Stomach (tissue), 19 donors: ENCODE measurements at places on chromosomes 1 and 21.

GRCh38 chr1:182781841-182782586 is 7.6 kb upstream of the NPL start:
- DNase-seq, result peak; percentile 85

DNA sequence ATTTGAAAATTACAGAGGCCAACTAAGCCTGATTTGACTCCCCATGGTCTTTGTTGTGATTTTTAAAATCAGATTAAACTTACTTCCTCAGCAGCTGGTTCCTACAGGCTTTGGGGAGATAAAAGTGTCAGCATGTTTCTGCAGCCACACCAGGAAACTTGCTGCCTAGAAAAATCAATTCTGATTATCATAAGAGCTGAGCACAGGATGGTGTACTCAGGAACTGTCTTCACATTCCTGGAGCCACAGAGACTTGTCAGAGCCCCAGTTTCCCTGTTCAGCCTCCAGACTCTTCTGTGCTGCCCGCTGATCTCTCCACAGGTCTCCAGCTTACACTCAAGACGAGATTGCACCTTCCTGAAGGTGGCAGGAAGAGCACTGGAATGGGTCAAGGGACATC is 23.9 kb downstream of the RAB3B start:
- DNase-seq, result no peak

- DNase-seq, result peak; percentile 97
Observed at GRCh38 chr21:32392880-32393676, at the start of gene URB1. TSS of gene URB1 (minus strand) at chr21:32393012. CDS start at chr21:32392910, 102 bp downstream.

GRCh38 chr21:43639470-43640353 is 19.6 kb downstream of the HSF2BP start:
- DNase-seq, result no peak

- DNase-seq, result no peak
Observed at GRCh38 chr1:115888976-115889375, 48.0 kb upstream of the NHLH2 start.

GRCh38 chr1:43836267-43836951 is 97.2 kb upstream of the ARTN start:
- DNase-seq, result peak; percentile 95
